Thoracic aorta (tissue), 2 donors: ENCODE measurements at places on chromosomes 6 and 20.

DNA sequence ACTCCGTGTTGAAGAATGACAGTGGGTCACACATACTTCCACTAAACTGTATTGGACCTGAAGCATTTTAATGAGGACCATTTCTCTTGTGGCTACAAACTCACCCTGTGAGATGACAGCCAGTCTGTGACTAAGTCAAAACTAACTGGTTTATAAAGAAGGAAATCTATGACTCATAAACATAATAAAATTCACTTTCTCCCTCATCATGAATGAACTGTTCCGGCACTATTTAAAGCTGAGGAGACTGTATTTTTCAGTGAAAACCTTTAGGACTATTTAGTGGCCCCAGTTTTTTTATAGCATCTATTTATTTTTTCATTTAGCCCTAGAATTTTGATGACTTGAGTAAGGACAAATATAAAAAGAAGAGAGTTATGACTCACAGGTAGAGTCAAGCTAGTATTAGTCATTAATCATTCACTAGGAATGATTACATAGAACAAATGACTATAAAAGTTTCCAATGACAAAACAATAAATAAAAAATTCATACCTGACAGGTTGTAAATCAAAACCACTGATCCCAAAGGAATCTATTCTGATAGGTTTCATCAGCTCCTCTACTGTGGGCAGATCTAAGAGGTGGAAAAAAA is 34.2 kb downstream of the CEP162 start:
- no peak for DNase-seq

GRCh38 chr6:1589208-1589607 is 20.5 kb upstream of the FOXC1 start:
- no peak for DNase-seq

DNA sequence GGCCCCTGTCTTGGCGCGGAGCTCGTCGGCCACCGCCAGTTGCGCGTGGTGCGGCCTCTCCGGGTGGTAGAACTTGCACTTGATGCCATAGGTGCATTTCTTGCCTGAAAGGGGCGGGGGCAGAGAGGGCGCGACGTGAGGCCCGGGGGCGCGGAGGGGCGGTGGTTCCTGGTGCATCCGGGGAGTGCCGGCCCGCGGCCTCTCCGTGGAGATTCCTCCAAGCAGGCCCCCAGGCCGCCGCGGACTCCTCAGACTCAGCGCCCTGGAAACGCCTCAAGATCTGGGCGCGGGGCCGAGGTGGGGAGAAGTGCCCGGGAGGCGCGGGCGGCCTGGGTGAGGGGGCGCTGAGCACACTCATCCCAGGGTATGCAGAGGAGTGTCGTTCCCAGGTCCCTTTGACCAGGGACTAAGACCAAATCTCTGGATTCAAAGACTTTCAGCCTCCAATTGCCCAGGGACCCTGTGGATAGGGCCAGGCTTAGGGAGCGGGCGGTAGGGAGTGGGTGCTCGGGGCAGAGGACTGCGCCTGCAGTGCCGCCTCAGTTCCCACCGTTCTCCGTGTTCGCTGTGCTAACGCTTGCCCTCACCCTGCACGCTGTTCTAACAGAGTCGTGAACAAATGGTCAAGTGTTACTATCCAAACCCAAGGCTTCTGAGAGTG is 33.3 kb downstream of the ZC3H12D start:
- DNase-seq: no peak

GRCh38 chr20:36491901-36492617 is 49.3 kb upstream of the MYL9 start:
- DNase-seq: no peak

DNA sequence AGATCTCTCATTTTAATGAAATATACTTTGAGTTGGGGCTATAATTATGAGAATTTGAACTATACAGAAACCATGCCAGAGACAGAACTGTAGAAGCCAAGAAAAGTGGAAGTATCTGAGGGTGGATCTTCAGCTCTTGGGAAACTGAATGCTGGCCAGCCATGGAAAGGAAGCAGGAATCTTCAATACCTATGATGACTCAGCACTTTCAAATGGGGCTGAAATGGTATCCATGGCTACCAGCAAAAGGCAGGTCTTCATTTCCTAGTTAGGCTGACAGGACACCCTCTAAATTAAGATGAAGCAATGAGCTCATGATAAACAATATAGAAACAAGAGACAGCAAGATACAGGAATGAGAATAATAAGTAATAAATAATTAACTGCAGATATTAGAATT is 171.3 kb downstream of the COL21A1 start:
- no peak for DNase-seq

- no peak for DNase-seq
These were observed 118.4 kb upstream of the SLC2A12 start for GRCh38 chr6:134170844-134171243.

DNA sequence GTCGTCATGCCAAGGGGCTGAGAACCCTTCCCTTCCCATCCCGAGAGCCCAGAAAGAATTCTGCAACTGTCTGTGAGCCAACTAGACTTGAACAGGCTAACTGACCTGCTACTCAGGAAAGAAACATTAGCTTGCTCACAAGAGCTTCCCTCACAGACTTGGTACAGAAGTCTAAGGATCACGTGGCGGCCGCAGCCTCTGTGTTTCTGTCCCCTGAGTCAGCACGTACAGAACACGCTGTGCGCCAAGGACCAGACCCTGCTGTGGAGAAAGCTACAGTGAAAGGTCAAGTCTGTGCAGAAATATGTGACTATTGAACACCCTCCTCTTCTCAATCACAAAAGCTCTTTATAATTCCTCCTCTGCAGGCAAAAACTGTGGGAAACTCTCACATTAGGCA is 151.3 kb upstream of the QKI start:
- DNase-seq: no peak

DNA sequence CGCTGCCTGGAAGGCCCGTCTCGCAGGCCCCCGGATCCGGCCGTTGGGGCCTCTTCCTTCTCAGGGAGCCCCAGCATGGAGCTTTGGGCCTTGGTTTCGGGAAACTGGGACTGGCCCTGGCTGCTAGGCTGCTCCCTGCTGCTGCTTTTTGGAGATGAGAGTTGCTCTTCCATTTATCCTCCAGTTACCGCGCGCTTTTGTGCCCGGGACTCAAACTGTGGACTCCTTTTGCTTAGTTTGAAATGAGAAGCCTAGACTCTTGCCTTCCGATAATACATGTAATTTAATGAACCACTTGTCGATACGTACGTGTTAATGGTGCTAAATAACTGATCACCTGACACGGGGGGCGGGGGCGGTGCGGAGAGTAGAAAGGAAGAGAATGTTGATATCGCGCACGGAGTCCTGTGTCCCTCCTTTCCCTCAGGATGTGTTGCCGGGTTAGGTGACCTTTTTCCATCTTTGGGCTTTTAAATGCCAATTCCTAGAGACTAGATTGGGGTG is 968 bp downstream of the PHF3 start:
- DNase-seq: peak; percentile 17

- no peak for DNase-seq
These were observed 6.7 kb upstream of the KHDC1L start for GRCh38 chr6:73231986-73232391.

GRCh38 chr6:137426007-137426689 is 68.0 kb downstream of the OLIG3 start:
- DNase-seq: no peak
